ENCODE measurements at places on chromosomes 5 and 9.

- no peak for DNase-seq
Measured at GRCh38 chr9:6590334-6590733, 55.2 kb downstream of the GLDC start.

DNA sequence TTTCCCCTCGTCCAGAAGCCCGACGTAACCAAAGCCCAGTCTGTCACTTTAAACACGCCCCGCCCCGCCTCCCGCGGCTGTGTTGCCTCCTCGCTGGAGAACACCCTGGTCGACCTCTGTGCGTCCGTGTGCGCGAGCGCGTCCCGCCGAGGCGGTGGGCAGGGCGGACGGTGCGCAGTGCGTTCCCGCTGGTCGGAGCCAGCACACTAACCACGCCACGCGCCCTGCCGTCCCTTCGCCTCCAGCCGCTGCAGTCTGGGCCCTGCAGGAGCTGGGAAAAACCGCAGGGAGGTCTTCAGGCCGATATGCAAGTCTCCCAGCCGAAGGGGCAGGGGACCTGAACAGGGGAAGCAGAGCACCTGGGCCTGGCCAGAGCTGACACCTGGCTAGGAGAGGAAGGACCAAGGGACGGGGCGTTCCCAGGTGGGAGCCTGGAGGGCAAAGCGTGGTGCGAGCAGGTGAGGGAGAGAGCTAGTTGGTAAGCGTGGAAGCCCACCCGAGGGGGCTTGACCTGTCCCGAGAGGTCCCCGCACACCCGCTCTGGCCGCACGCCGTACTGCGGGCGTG is 1.3 kb upstream of the PHPT1 start:
- DNase-seq, result peak; percentile 61

DNA sequence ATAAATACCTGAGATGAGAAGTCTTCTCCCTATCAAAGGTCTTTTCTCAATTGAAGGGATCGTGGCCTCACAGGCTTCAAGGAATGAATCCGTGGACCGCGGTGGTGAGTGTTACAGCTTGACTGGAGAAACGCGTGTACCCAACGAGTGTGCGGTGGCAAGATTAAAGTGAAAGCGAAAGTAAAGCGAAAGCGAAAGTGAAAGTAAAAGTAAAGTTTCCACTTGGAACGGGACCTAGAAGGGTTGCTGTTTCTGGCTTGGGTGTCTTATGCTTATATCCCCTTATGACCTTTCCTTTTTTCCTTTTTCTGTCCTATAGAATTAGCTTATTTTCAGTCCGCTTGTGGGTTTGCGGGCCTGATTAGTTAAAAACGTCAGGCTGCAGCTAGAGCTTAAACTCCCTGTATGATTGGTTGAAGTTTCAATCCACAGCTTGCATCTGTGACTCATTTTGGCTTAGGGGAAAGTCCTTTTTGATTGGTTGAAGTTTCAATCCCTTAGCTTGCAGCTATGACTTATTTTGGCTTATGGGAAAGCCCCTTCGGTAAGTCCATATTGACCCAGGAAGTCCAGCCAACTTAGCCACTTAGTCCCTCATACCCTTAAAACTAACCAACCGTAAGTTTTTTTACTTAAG is 924.3 kb upstream of the CDH10 start:
- DNase-seq, result no peak

DNA sequence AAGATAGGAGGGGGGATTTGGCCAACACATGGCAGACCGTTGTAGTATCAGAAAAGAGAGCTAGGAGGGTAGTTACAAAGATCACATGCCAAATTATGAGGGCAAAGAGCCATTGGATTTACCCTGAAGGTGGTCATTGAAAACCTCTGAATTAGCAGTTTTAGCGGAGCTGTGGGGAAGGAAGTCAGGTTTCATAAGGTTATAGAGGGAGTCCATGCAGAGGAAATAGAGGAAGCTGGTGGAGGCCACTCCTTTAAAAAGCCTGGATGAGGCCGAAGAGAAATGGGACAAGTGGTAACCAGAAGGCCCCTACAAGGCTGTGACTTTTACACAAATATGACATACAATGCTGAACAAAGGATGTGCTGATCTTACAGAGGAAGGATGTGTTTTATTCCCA is 13.2 kb downstream of the DOCK8 start:
- DNase-seq, result no peak

DNA sequence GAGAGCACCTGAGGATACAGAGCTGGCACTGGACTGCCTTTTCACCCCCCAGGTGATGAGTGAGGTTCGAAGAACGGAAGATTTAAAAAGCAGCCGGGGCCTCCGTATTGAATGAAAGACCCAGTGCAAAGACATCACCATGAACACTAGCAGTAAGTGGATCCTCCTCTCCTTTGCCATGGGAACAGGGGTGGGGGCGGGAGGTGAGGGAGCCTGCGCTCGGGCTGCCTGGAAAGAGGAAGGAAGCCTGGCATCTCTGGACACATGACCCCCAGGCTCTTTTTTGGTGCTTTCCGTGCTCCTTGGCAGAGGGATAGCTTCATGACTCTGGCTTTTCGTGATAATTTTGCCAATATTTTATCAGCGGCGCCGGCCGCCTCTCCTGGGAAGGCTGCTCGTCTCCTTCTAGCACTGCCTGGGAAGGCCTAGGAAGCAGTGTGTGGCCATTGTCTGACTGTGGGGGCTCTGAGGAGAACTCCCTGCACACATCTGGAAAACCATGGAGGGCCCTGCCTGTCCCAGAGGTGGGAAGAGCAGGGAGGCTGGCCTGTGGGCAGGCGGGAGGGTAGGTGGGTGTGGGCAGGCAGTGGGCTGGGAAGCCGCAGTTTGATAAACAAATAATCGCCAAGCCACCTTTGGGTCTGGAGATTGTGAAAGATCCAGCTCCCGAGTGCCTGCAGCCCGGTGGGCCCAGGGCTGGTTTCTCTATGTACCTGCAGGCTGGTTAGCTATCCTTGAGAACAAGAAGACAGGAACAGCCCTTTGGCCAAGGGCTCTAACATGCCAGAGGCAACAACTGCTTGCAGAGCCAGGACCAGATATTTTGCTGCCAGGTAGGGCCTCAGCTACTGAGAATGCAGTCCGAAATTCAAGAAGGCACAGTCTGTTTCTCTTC is 911 bp downstream of the ABLIM3 start:
- DNase-seq, result no peak

DNA sequence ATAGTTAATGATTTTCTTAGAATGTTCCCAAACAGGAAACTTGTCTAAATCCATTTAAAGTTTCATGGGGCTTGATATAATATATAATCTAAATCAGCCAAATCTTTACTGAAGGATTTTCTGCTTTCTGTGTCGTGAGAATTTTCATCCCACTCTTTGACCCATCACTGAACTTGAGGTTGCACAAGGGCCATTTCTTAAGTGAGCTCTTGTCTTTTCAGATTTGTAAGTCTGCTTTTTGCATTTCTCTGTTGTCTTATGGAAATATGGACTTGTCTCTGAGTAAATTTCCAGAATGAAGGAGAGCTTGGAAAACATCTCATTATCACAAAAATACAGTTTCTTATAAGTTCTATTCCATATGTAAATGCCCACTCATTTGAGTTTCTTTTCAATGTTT is 149.2 kb upstream of the ARRDC3 start:
- no peak for DNase-seq

DNA sequence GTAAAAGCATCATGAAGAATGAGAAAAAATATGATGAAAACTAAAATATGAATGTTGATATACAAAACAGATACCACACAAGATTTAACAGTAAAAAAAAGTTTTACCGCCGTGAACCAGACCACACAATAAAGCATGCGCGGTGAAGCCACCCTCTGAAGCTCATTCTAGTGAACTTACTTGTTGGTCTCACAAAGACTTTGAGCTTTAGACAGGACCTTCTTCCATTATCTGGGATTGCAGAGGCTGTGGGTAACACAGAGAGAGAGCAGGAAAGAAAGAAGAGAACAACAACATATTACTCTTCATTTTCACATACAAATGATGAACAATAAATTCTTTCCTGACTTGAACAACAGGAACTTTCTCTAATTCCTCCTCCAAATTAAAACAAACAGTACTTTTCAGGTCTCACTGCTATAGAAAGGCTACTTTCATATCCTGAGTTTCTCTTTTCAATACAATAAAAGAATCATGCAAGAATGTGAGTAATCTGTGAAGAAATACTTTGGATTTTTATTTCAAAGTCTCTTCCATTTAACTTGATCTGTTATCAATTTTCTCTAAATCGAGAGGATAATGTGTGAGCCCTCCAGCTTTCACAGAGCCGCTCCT is 283.1 kb downstream of the EFNA5 start:
- DNase-seq, result no peak

DNA sequence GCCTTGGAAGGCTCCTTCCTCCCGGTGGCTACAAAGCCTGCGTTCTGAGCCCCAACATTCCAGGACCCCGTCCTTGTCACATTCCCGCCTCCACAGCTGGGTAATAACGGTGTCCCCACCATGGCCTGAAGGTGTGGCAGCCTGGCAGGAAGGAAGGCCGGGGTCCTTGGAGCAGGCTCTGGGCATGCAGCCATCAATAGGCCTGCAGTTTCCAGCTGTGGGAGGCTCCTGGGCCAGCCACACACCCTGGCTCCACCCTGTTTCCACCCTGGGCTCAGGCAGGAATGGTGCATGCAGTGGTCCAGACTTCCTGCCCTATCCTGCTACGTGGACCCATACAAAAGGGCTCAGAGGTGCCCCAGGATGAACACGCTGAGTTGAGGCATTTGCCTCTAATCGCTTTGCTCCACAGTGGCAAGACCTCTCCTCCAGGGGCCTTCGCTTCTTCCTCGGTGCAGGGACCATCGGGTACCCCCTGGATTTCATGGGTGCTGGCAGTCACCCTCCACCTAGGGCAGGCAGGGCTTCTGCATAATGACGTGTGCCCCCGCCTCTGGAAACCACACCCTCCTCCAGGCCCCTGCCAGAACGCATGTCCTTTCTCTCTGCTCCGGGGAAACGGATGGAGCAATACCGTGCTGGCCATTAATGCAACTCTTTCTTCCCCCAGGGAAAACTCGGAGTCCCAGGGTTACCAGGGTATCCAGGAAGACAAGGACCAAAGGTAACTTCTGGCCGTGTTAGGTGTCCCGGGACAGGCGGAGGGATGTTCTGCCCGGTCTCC is 95.1 kb upstream of the FCN2 start:
- no peak for DNase-seq

DNA sequence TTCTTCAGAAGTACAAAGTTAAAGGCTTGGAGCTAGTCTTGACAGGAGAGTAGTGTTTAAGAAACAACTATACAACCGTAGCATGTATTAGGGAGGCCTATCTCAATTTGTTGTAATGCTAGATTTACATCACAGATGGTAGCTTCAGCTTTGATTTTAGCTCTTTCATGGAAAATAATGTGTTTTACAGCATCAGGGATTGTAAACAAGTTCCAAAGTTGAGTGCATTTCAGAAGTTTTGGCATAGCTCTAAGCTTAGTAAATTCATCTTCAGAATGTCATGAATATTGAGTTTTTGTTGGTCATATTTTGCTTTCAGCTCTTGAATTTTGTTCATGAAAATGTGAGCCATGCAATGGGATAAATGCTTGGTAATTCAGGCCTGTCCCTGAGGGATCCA is 30.7 kb downstream of the SLC44A1 start:
- no peak for DNase-seq

Data from NCI-H1930 (cell line).